ENCODE measurements at places on chromosomes 7 and 10. TPM values are rescaled to one million over a fixed set of nuclear protein-coding genes. Genes with fewer than 3 reads are reported as not detected.
A peak's percentile ranks its signal among the peaks of the same experiment; 100 is the strongest.

The KCNH2 gene
- total RNA-seq: 1.1 TPM

The NPY gene
- not detected for total RNA-seq

The PTPRN2 gene
- 0.55 TPM for total RNA-seq

The MSMB gene
- total RNA-seq: 2.9 TPM

- H3K27ac ChIP-seq: no peak overlapping the region
- no peaks in the 10 kb centered on the region for H3K27me3 ChIP-seq
- no peaks in the 10 kb centered on the region for H3K4me1 ChIP-seq
- DNase-seq: no peak
These were observed 1199.2 kb downstream of the SORCS3 start for GRCh38 chr10:105840288-105840770.

GRCh38 chr7:93890464-93891068 lies at the start of gene TFPI2:
Gene TFPI2 (minus strand): TSS chr7:93890753. CDS start chr7:93890678, 75 bp downstream.
- peak within 1 kb of the TSS; percentile 85 for H3K4me3 ChIP-seq
- peaks cover 45% of the 10 kb centered on the region for H3K27me3 ChIP-seq
- DNase-seq: peak; percentile 86
- H3K27ac ChIP-seq: no peak within 1 kb of the TSS

- H3K27me3 ChIP-seq: no peaks in the 10 kb centered on the region
- H3K36me3 ChIP-seq: no peaks in the 10 kb centered on the region
- H3K27ac ChIP-seq: no peak overlapping the region
- H3K4me1 ChIP-seq: no peaks in the 10 kb centered on the region
These were observed 169.8 kb upstream of the GRB10 start for GRCh38 chr7:50952544-50952943.

DNA sequence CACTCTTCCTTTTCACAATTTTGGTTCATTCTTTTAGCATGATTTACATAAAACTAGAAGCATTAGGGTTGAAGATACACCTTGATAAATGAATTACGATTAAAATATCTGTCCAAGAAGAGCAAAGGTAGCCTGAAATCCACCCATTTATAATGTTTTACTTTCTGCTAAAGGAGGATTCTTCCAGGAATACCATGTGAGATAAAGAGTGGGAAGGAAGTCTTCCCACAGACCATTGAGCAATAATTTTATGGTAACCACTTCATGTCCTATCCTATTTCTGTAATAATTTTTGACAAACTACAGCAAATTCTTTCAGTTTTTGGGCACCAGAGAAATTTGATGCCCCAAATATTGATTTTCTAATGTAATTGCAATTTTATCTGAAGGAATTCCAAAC lies 150.6 kb upstream of the STEAP4 start:
- no peak overlapping the region for H3K27ac ChIP-seq
- H3K27me3 ChIP-seq: no peaks in the 10 kb centered on the region
- no peaks in the 10 kb centered on the region for H3K36me3 ChIP-seq
- H3K4me3 ChIP-seq: no peak overlapping the region
- no peak for DNase-seq

DNA sequence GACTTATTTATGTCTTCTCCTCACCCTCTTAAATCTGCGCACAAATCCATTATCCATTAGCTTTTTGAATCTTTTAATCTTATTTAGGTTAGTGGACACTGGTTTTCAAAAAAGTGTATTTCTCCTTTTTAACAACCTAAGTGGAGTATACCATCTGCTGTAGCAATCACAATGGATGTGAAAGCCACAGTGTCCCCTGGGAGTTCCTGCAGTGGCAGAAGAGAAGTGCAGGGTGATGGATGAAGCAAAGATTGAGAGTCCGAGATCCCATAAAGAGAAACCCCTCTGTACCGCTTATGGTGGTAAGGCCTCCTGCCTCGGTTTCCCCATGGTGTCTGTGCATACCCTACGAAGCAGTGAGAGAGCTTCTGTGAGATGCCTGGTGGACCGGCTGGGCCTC lies 236.4 kb downstream of the COBL start:
- no peak for DNase-seq
- no peak overlapping the region for H3K4me3 ChIP-seq
- H3K4me1 ChIP-seq: no peaks in the 10 kb centered on the region
- no peak overlapping the region for H3K27ac ChIP-seq
- H3K36me3 ChIP-seq: no peaks in the 10 kb centered on the region

- H3K4me3 ChIP-seq: no peak overlapping the region
- DNase-seq: no peak
- no peak overlapping the region for H3K27ac ChIP-seq
- H3K36me3 ChIP-seq: no peaks in the 10 kb centered on the region
These were observed 11.8 kb upstream of the TBXAS1 start for GRCh38 chr7:139817249-139817648.

DNA sequence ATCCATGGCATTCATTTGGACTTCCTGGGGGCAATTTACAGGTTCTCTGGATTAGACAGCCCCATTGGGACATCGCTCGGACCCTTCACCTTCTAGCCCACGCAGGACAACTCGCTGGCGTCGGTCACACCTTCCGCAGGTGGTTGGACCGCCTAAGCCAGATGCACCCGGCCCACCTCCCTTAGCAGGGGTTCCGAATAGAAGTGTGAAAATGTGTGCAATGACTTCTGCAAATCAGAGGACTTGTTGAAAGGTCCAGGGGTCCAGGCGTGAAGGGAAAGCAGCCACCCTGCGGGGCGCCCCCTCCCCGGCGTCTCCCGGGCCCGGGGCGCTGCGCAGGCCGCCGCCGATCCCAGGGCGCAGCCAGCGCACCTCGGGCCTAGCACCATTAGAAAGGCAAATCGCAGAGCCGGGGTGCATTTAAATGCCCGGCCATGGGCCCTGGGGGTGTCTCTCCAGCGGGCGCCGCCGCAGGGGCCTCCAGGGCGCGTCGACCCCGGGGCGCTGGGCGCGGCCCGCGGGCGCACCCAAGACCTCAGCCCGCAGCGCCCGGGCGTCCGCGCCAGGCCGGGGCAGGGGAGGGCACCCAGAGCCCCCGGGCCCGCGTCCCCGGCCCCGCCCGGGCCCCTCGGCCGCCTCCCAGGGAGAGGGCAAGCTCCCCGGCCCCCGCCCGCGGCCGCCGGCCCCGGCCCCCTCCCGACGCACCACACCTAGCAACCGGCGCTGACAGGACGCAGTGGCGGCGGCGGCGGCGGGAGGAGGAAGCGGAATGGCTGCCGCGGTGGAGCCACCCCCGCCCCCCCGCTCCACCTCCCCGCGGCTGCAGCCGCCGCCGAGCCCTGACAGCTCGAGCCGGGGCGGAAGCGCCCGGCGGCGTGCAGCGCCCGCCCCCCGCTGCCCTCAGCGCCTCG lies 1.2 kb downstream of the JAZF1 start:
- no peak overlapping the region for H3K27ac ChIP-seq
- DNase-seq: peak; percentile 83
- H3K27me3 ChIP-seq: peaks cover 25% of the 10 kb centered on the region
- H3K36me3 ChIP-seq: no peaks in the 10 kb centered on the region
- H3K4me1 ChIP-seq: peaks cover 17% of the 10 kb centered on the region

DNA sequence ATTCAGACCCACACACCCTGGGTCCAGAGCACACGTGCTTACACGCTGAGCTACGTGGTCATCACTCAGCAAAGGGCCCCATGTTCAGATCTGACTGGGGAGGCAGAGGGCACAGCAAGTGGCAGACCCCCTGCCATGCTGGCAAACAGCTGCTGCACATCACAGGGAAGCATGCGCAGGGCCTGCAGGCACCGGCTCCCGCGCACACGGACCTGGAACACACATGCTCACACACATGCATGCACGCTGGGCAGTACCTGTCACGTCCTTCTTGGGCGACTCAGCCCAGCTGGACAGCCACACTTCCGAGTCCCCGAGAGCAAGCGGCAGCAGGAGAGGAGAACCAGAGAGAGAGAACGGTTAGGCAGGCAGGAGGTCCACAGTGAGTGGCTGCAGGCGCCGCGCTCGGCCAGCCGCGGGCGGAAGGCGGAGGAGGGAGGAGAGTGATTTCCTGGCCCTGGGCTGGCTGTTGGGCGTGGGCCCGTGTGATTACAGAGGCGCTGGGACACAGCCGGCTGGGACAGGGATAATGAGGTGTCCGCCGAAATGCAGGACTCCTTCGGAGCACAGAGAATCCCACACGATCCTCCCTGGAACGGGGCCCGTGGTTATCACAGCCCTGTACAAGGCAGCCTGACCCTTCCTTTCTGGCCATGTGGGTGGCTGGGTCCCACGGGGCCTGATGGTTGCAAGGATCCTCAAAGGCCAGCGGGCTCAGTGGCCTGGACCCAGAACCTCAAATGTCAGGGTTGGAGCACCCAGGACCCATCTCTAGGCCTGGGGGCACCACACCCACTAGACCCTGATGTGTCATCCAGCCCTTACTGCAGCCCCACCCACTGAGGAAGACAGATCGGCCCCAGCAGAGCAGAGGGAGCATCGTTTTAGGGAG lies 175.1 kb downstream of the NEURL1 start:
- no peaks in the 10 kb centered on the region for H3K27me3 ChIP-seq
- H3K27ac ChIP-seq: no peak overlapping the region
- no peak for DNase-seq
- H3K4me3 ChIP-seq: no peak overlapping the region

DNA sequence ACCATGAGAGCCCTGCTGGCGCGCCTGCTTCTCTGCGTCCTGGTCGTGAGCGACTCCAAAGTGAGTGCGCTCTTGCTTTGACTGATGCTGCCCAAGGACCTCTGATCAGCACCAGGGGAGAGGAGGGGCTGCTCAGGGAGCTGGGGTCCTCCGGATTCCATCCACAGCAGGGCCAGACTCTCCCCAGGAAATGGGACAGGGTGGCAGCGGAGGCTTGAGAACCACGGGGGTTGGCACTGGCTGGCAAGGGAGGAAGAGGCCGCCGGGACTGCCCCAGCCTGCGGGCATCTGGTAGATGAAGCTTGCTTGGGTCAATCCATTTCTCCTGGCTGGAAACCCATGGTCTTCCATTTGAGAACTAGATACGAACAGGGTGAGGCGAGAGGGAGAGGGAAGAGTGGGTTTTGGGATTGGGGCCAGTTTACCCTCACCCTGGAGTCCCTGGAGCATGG lies 647 bp downstream of the PLAU start:
- H3K4me1 ChIP-seq: peaks cover 8% of the 10 kb centered on the region
- H3K27ac ChIP-seq: no peak overlapping the region
- peaks cover 43% of the 10 kb centered on the region for H3K27me3 ChIP-seq
- H3K36me3 ChIP-seq: no peaks in the 10 kb centered on the region
- peak overlapping the region; percentile 85 for H3K4me3 ChIP-seq

DNA sequence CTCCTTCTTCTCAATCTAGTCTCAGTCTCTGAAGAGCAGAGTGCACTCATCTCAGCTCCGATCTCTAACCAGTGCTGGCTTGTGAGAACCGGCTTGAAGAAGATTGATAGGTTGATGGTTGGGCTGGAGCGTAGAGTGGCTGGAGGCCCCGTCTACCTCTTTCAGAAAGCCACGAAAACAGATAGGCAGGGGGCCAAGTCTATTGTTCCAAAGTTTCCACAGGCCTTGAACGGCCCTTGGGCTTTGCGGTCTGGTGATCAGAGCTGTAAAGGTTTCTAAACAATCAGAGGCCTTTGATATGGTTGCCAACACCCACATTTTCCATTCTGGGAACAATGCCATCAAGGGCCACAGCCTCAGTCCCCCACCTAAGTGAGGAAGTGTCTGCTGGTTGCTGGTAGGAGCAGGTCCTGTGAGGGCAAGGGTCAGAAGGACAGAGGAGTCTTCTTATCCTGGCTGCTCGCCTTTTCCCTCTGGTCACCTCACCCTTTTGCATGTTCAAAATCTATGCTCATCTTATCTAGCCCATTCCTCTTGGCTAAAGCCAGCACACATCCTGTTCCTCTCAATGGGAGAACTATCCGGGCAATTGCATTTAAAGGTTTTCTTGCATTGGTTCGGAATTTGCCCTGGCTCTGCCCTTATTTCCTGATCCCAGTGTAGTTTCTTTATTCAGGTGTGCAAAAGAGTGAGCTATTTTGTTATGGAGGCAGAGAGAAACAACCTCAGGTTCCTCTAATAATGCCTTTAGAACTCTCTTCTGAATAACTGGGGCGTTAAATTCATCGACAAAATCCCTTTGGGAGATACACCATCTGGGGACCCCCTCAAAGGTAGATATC lies 70.3 kb upstream of the KMT2E start:
- no peaks in the 10 kb centered on the region for H3K27me3 ChIP-seq
- no peaks in the 10 kb centered on the region for H3K36me3 ChIP-seq
- no peak for DNase-seq
- H3K4me3 ChIP-seq: no peak overlapping the region
- peaks cover 7% of the 10 kb centered on the region for H3K4me1 ChIP-seq

DNA sequence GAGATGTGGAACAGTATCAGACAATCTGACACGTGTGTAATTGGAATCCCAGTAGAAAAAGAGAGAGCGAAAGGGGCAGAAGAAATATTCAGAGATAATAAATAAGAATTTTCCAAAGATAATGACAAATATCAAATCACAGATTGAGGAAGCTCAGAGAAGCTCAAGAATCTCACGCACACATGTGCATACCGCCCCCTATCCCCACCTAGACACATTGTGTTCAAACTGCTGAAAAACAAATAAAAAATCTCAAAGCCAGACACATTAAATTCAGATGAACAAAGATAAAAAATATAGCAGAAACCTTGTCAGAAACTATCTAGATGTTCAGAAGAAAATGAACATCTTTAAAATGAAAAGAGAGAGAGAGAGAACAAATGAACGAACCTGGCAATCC lies 17.2 kb downstream of the SFR1 start:
- no peaks in the 10 kb centered on the region for H3K27me3 ChIP-seq
- H3K27ac ChIP-seq: no peak overlapping the region
- H3K4me3 ChIP-seq: no peak overlapping the region
- peaks cover 2% of the 10 kb centered on the region for H3K4me1 ChIP-seq
- no peak for DNase-seq

- H3K27ac ChIP-seq: no peak overlapping the region
- no peaks in the 10 kb centered on the region for H3K4me1 ChIP-seq
- H3K4me3 ChIP-seq: no peak overlapping the region
- DNase-seq: no peak
- H3K36me3 ChIP-seq: no peaks in the 10 kb centered on the region
These were observed 259.8 kb upstream of the AOAH start for GRCh38 chr7:36984041-36984521.

DNA sequence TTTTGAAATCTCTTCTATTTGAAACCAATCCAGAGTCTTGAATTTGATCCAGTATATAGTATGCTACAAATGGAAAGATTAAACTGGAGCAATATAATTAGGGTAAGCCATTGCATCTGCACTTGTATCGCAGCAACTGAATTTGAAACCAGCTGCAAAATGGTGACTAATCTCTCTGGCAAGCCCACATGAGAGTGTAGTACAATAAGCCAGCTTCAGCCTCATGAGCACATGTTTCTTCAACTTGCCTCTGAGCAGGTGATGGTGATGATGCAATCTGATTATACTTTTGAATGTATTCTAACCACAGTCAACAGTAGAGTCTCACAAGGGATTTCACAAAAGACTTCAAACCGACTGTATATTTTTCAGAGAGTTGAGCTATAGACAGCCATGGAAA lies 829 bp upstream of the RPA3 start:
- H3K36me3 ChIP-seq: no peaks in the 10 kb centered on the region
- DNase-seq: no peak
- no peak overlapping the region for H3K27ac ChIP-seq
- no peak overlapping the region for H3K4me3 ChIP-seq

DNA sequence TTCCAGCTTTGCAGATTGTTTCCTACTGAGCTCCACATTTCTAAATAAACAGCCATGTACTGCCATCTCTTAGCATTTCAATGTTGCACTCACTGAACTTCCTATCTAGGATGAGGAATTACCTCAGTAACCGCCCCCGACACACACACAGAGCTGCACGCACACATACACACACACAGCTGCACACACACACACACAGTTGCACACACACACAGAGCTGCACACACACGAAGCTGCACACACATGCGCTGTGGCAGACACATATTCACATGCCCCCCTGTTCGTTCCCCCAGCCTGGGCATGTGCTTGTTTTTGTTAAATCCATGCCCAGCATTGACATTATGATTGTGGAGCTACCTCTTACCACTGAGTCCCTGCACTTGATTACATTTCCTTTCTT lies 39.6 kb upstream of the CNPY1 start:
- H3K27ac ChIP-seq: no peak overlapping the region
- H3K4me1 ChIP-seq: no peaks in the 10 kb centered on the region
- peaks cover 12% of the 10 kb centered on the region for H3K27me3 ChIP-seq
